Activated CD8-positive, alpha-beta T cell treated with anti-CD3 and anti-CD28 coated beads, Interleukin-2, amount 10 ng/mL, durations not matched to agents 7 days and 5 days (primary cell): ENCODE measurements at places on chromosomes 16 and 17.

- no peak for DNase-seq
These were observed 95.5 kb downstream of the CCT6B start for GRCh38 chr17:34865716-34866115.

- DNase-seq: no peak
These were observed 26.4 kb downstream of the KIFC3 start for GRCh38 chr16:57775661-57776469.

DNA sequence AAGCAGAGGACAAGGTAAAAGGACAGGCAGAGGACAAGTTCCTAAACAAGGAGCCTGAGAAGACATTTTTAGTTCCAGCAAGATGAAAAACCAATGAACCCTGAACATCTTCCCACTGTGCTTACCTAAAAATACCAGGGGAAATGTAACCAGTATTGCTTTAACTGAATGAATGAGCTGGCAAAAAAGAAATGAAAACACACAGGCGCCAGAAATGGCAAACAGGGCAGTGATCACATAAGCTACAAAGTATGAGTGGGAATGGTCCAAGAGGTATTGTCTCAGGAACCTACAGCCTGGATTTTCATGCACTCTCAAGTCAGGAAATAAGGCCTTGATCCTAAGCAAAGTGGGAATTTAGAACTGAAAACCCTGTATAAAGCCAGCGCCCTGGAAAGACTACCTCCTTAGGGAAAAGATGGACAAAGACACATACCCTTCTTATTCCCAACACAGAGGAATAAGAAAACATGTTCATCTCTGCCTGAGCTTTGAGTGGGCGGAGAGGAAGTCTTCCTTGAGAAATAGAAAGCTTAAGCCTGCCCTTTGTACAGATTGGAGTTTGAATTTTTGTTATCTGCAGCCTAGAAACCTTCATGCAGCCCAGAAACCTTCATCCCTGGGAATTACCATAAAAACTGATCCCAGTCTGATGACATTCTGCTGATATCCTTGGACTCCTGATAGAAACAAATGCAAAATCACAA lies 2.1 kb downstream of the CMTM2 start:
- DNase-seq: no peak

DNA sequence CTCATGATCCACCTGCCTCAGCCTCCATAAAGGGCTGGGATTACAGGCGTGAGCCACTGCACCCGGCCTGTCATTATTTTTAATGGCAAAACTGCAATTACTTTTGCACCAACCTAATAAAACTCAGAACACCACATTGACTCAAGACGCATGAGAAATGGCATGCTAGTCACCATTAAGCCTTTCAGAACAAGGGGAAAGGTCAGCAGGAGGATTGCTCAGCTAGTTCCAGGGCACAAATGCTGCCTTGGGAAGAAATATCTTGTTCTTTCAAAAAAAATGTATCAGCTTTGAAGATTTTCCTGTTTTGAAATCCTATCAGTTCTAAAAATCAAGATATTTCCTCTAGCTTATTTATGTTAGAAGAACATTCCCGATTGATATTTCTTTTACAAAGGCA lies 32.4 kb upstream of the CDYL2 start:
- no peak for DNase-seq
